ENCODE measurements at places on chromosomes 13 and 19.
A peak's percentile ranks its signal among the peaks of the same experiment; 100 is the strongest.

- DNase-seq = no peak
These were observed 10.3 kb downstream of the ATG4D start for GRCh38 chr19:10553943-10554381.

- DNase-seq = no peak
These were observed 94.5 kb downstream of the LIG4 start for GRCh38 chr13:108120856-108121255.

DNA sequence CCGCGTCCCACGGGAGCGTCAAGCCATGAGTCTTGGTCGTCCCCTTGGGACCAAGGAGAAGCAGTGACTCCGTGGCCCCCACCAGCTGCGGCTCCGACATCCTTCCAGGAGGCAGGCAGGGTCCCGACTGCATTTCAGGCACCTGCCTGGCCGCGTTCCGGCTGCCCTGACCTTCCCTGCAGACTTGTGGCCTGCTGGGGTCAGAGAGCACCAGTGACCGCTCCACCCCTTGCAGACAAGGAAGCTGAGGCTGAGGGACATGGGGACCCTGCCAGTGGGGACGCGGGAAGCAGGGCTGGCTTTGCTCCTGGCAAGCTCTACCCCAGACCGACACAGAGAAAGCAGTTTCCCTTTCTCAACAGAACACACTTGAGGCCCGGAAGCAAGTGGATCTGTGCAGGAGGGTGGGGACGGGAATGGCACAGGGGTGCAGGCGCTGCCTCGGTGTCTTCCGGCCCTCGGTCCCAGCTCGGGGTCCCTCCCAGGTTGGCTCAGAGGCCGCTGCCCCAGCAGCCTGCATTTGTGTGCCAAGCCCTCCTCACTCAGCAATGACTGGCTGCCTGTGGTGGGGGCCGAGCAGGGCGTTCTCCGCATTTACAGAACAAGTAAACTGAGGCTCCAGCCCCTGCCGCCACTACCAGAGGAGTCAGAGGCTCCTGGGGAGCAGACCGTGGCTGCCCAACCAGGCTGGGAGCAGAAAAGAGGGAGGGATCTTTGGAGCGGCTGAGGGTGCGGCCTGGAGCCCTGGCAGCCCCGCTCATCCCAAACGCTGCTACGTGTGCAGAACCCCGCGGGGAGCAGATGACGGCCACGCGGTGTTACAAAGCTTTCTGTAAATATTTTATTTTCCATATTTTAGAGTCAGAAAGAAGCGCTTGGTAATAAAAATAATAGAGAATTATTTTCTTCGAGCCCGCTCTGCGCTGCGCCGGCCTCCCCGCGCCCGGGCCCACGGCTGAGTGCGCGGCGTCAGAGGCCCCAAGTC lies 43.9 kb downstream of the GAS6 start:
- no peak for DNase-seq

DNA sequence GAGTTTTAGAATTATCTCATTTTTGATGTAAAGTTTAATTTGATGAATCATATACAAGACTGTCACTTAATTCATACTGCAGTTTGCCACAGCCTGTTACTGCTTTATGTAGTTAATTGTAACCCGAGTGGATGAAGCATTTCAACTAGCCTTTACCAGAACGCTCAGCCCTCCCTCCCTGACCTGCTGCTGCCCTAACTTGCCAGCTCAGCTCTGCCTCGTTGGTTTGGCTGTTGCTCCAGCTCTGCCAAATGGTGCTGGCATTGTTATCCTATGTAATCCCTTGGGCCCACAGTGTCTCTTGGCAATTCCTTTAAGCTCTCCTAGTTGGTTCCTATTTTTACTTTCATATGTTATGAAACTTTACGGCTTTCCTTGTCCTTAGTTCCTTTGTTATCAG lies 113.3 kb downstream of the LMO7 start:
- DNase-seq = no peak

DNA sequence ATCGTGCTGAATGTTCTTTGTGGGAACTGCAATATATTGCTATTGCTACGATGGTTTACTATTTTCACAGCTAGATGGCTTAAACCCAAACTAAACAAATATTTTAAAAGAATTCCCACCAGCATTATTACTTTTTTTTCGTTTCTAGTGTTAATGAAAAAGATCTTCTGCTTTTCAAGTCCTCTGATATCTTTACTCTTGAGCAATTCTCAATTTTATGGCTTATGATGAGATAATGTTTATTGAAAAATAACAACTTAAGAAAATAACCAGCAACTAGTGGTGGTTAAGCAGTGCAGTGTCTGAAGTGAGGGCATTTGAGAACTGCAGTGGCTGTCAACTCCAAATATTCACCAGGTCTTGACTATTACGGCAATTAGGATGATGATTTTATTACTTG lies 360.4 kb downstream of the ENOX1 start:
- no peak for DNase-seq

- peak; percentile 13 for DNase-seq
These were observed 121.6 kb downstream of the COG6 start for GRCh38 chr13:39777021-39777420.

DNA sequence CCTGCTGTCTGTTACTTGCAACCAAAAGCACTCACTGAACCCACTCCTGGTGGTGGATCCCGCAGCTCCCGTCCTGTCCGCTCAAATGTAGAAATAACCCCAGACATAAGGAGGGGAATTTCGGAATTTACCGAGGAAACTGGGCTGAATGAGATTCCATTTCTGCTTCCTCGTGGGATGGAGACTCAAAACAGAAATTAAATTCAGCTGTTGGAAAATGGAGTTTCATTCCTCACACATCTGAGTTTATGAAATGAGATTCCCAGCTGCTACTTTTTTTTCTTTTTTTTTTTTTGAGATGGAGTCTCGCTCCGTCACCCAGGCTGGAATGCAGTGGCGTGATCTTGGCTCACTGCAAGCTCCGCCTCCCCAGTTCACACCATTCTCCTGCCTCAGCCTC lies 44.3 kb downstream of the COLGALT1 start:
- no peak for DNase-seq

- no peak for DNase-seq
These were observed 1.1 kb upstream of the EPN1 start for GRCh38 chr19:55673889-55674288.

DNA sequence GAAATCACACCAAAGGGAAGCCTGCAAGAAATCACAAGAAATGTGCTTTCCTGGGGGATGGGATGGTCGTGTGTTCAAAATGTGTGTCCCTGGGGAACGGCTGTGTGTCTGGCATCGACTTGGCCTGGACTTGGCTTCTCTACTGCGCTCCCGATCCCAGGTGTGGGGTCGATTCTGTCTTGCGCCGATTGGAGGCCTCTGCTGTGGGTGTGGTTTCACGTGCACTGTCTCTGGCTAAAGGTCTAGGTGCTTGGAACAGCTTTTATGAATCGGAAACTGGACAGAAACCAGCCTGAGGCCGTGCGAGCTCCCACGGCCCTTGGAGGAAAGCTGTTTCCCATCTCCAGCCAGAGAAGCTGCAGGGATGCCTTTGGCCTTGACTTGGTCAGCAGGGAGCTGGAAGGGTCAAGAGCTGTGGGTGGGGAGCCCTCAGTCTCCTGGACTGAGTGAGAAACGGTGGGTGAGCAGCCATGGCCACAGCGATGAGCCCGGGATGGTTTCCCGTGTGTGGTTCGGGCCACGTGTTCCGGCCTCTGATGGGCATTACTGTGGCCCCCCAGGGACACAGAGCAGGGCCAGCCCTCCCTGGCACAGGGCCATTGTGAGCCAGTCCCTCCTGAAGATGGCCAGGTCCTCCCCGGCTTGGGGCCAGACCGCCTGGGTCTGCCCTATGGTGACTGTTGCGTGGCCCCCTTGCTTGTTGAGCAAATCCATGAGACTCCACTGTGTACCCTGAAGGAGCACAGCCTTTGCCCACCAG lies 29.7 kb downstream of the MCF2L start:
- no peak for DNase-seq

- no peak for DNase-seq
These were observed 29.2 kb downstream of the PHF11 start for GRCh38 chr13:49524740-49525501.

DNA sequence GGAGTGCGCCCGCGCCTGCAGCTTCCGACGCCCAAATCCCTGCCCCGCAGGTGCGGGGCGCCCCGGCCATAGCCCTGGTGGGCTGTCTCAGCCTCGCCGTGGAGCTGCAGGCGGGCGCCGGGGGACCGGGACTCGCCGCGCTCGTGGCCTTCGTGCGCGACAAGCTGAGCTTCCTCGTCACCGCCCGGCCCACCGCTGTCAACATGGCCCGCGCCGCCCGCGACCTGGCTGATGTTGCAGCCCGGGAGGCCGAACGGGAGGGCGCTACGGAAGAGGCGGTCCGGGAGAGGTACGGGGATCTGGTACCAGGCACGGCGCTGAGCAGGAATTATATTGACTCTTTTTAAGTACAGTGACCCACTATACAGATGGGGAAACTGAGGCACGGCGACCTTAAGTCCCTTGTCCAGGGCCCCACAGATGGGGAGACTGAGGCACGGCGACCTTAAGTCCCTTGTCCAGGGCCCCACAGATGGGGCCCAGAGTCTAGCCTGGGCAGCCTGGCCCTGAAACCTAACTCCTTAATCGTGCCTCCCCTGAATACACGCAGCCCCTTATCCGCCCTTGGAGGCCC lies 586 bp downstream of the MRI1 start:
- peak; percentile 32 for DNase-seq

- DNase-seq = no peak
These were observed 277.9 kb upstream of the SOX1 start for GRCh38 chr13:111789011-111789410.

DNA sequence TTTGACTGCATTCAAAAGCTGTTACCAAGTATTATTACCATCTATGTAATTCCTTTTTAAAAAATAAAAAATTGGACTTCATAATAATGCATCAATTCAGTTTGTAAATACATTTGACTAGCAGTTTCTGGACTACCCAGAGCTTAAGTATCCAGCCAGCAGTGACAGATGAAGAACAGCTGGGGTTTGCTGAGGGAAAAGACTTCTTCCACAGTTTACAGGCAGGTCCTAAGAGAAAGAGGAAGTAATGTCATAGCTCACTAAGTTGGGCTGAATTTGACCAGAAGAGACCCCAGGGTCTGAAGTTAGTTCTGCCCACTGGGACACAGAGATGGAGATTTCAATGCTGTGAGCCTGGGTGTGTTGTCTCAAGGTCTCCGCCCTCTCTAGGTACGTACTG lies 96.4 kb downstream of the MBNL2 start:
- DNase-seq = no peak

GRCh38 chr19:633786-634639 lies 676 bp upstream of the POLRMT start:
- DNase-seq = no peak

GRCh38 chr13:110336681-110337080 lies 29.6 kb downstream of the COL4A2 start:
- DNase-seq = no peak

DNA sequence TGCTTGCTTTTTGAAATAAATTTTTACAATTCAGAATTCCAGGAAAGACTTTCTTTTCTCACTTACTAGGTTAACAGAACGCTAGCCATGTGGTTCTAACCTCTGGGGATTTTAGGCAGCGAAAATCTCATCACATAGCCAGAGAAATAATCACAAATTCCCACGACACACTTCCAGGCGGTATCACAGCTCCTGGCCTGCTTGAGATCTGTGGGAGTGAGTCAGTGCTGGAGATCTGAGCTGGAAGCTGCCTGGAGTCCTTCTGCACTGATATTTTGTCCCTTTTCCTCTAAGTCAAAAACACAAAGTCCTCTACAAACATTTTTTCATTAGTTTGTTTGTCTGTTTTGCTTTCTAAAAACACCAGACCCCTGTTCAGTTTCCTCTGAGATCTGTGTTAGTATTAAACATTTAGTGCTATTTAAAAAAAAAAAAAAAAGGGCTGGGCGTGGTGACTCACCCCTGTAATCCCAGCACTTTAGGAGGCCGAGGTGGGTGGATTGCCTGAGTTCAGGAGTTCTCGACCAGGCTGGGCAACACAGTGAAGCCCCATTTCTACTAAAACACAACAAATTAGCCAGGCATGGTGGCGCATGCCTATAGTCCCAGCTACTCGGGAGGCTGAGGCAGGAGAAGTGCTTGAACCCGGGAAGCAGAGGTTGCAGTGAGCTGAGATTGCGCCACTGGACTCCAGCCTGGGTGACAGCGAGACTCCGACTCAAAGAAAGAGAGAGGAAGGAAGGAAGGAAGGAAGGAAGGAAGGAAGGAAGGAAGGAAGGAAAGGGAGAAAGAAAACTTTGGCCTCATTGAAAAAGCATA lies 12.2 kb upstream of the UBE2L5 start:
- DNase-seq = peak; percentile 89

- DNase-seq = no peak
These were observed 71.3 kb upstream of the C13orf46 start for GRCh38 chr13:114045113-114045735.

- DNase-seq = no peak
These were observed 86.1 kb downstream of the KLF12 start for GRCh38 chr13:74047931-74048600.

DNA sequence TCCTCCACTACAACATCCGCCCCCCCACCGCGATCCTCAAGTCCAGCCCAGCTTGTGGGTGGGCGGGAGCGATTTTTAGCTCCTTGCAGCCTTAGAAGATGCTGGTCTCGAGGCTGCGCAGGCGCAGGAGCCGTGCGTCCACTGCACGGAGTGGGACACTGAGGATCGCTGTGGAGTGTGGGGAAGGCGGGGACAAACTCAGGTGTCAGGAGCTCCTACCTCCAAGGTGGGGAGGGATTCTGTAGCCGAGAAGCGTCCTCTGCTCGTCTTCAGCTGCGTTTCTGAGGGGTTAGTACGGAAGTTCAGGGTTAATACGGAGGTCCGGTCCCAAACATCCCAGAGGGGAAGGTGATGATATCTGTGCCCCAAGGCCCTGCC lies at the start of gene RTBDN:
RTBDN (minus strand) TSS at position 14 of the 378 bp plus-strand sequence. CDS start 4,600 bp downstream, outside the sequence.
- no peak for DNase-seq

DNA sequence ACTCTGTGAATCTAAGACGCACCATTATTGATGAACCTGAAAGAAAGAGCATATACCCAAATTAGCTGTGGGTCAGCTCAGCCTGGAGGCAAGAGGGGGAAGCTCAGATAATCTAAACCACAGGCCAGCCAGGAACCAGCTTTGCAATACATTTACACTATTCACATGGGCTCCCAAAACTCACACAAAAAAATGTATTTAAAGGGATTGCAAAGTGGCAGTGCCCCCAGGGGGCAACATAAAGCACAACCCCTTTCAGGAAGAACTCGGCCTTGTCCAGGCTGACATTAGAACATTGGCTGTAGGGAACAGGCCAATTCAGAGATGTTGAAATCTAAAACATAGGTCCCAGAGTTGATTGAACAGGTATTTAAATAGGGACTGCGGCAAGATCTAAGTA lies 3.2 kb upstream of the PROZ start:
- no peak for DNase-seq

DNA sequence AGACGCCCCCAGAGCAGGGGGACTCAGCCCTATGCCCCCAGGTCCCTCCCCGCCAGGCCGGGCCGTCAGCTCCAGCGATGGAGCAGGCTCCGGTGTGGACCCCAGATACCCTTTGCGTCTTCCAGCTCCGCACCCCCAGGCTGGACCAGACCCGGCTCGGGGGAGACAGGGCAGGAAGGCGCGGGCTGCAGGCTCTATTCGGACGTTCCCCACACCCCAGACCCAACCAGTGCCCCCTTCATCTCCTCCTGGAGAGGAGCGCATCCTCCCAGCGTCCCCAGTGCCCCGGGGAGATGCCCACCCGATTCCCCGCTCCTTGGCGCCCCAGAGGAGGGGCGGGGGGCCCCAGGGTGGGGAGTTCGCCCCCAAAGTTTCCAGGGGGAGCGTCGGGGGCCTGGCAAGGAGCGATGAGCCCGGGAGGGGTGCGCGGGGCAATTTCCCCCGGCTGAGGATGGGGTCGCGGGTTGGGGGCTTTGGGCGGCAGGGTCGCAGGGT lies 389 bp downstream of the LINGO3 start:
- no peak for DNase-seq

All from amniotic epithelial cell (primary cell).